Left lobe of liver (tissue), 2 donors: ENCODE measurements at places on chromosomes 7 and 10. TPM values are rescaled to one million over a fixed set of nuclear protein-coding genes. Genes with fewer than 3 reads are reported as not detected.

ZPBP gene
- not detected for total RNA-seq

FIGNL1 gene
- 3.3 TPM for total RNA-seq

MSMB gene
- total RNA-seq, result not detected

GPR141 gene
- not detected for total RNA-seq

FEZF1 gene
- total RNA-seq, result not detected
